IMR-90 (cell line): ENCODE measurements at places on chromosomes 5 and 9. TPM values are rescaled to one million over a fixed set of nuclear protein-coding genes. Genes with fewer than 3 reads are reported as not detected.

DNA sequence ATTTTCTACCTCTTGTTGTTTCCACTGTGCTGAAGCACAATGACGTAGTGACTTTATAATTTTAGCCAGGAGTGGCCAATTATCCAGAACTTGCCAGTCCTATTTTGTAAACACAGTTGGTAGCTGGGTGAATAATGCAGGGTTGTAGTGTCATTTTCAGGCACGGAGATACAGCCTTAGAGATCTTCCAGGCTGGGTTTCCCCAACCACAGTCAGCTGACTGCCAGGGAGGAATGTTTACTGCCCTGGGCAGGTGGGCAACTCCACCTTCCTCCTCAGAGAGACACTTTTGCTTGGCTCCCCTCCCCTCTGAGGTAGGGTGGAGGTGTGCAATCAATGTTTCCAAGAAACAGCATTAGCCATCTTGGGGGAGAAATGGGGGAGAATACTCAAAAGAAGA lies 228.1 kb upstream of the NR4A3 start:
- no peak for DNase-seq

DNA sequence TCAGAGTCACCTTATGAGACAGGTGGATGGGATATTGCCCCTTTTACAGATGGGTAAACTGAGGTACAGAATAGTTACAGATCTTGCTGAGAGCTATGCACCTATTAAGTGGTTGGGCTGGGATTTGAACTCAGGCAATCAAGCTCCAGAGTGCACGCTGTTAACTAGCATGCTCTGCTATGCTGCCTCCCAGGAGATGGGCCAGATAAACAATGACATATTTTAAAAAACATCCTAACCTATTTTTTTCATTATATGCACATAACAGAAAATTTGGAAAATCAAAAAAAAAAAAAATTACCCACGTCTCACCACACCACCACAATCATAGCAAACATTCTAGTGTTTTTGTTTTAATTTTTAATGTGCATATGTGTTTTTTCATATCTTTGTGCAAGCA lies 123.4 kb upstream of the STC2 start:
- DNase-seq = peak; percentile 31

Gene ADRB2
- polyA plus RNA-seq = 1.6 and 2.7 TPM in 2 replicates

DNA sequence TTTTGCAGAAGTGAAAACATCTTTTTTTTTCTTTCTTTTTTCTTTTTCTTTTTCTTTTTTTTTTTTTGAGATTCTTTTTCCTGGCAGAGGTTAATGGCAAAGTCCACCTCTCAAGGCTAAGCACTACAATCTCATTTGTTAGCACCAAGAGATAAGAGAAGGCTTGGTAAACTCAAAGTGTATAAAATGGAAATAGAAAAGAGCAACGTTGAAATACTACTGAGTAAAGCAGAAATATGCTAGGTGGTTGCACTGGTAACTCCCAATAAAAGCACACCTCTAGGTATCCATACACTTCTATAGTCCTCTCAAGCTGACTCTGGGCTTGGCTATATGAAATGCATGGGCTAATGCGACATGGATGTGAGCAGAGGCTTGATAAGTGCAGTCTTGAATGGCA lies 188.9 kb downstream of the RAB3C start:
- DNase-seq = no peak
